ENCODE measurements at places on chromosomes 3 and 15.

DNA sequence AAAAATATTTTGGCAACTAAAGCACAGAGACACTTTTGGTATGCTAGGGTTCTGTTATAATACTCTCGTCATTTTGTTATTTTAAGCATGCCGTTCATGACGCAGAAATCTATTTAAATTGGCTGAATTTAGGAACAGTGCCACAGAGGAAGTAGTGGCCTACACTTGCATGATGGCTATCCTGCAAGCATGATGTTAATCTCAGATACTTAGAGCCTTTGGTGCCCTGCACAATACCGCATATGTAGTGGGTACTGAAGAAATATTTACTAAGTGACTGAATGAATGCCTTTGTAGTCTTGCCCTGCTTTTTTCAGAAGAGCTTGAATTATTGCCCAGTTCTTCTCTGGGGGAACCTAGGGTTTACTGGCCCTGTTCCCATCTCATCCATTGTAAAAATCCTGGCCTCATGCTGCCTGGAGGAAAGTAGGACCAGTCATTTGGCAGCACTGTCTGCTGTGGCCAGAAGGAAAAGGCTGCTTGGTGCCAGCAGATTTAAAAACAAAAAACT is 79.0 kb downstream of the SERPINI1 start:
- no peak for DNase-seq

GRCh38 chr3:170410428-170411029 is 8.1 kb upstream of the CLDN11 start:
- no peak for DNase-seq

- no peak for DNase-seq
Measured at GRCh38 chr15:49135342-49135857, 20.0 kb downstream of the COPS2 start.

GRCh38 chr3:23077126-23077525 is 126.0 kb upstream of the UBE2E2 start:
- no peak for DNase-seq

DNA sequence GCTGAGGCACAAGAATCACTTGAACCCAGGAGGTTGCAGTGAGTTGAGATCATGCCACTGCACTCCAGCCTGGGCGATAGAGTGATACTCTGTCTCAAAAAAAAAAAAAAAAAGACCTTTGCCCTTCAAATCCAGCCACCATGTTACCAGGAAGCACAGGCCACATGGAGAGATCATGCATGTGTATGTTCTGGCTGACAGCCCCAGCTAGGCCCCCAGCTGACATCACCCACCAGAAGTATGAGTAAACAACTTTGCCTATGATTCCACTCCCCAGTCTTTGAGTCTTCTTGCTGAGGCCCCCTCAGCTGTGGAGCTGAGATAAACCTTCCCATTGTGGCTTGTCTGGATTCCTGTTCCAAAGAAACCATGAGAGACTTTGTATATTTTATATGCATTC is 3.3 kb upstream of the ARIH2 start:
- no peak for DNase-seq

GRCh38 chr3:169980055-169980454 is 13.4 kb downstream of the SEC62 start:
- DNase-seq: peak; percentile 27

GRCh38 chr3:150308037-150308319 is 100.1 kb upstream of the TSC22D2 start:
- no peak for DNase-seq

DNA sequence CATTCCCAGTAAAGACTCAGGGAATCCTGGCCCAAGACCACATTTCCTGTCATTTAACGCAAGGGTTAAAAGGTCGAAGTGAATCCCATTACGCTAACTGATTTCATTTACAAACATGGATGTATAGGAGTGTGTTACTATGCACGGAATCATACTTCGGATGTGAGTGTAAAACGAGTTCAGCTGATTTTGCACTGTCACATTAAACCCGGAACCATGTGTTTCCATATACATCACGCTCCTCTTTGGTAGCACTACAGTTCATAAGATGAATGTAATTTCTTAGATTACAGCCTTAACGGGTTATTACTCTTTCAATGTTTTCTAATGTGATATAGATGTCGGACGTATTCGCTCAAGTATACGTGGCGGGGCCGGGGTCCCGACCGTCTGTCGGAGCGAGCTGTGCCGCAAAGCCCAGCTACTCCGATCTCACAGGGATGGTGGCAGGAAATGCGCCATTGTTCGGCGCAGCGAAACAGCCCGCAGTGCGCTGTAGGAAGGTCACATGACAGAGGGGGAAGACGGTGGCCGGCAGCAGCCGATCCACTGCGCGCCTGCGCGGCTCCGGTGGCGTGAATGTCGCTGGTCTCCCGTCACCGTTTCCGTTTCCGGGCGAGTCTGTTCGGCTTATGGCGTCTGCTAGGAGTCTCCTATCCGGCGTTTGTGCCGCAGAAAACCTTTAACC is 97.3 kb downstream of the NPAP1 start:
- peak; percentile 52 for DNase-seq

DNA sequence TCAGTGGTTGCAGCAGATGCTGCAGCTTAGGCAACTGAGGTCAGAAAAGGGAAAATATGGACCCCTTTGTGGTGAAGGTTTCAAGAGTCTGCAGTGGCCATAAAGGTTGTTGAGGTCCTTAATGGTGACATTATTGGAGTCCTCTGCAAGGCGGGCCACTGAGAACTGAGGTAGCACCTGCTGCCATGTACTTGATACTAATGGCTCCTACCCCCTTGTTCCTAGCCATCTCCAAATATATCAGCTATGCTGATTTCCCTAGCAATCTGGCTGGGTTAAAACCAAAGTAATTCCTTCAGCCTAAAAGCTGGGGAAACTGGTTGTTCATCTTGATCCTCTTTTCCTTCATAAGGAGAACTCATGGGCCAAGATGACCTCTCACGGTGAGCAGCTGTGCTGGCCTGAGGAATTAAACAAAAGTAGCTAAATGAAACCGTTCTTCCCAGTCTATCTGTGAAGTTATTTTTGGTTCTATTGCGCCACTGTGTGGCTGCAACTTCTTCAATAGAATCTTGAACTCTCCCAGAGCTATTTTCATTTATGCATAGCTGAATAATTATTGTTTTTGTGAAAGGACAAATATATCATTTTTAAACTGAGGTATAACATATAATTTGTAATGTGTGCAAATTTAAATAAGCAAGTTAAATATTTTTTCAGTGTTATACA is 76.1 kb upstream of the PLSCR4 start:
- peak; percentile 57 for DNase-seq

DNA sequence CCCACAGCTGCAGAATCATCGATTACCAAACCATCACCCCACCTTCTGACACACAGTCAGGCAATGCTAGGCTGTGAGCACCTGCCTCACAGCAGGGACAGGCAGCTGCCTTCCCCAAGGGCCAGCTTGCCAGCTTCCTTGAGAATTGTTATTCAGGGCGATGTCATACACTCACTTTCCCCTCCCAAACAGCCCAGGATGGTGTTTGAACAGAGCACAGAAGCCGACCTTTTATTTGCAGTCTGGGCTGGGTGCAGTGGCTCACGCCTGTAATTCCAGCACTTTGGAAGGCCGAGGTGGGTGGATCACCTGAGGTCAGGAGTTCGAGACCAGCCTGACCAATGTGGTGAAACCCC is 84.5 kb upstream of the HERC1 start:
- no peak for DNase-seq

GRCh38 chr3:45140141-45140769 is 5.9 kb downstream of the CDCP1 start:
- no peak for DNase-seq

DNA sequence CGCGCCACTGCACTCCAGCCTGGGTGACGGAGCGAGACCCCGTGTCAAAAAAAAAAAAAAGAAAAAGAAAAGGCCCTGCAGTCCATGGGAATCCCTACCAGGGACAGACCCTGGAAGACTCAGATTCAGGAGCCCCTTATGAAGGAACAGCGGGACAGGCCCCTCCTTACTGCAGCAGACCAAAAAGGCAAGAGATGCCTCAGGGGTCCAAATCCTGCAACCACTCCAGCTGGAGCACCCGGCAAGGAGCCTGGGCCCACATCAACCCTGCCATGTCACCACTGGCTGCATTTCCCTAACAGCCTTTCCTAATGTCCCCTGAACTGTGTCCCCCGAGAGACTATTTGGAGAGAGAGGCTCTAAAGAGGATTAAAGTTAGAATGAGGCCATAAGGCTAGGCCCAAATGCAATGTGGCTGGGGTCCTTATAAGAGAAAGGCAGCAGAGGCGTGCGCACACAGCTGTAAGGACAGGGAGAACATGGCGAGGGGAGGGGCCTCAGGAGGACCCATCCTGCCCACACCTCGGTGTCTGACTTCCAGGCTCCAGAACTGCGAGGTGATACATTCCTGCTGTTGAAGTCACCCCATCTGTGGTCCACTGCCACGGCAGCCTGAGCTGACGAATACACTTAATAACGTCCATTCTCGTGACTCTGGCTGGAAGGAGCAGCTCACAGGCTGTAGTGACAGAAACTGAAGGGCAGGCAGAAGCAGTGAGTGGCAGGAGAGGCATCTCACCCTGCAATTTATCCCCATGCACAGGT is 78.1 kb downstream of the ATP10A start:
- peak; percentile 68 for DNase-seq

- DNase-seq: no peak
Measured at GRCh38 chr3:130779031-130779430, 32.4 kb upstream of the PIK3R4 start.

DNA sequence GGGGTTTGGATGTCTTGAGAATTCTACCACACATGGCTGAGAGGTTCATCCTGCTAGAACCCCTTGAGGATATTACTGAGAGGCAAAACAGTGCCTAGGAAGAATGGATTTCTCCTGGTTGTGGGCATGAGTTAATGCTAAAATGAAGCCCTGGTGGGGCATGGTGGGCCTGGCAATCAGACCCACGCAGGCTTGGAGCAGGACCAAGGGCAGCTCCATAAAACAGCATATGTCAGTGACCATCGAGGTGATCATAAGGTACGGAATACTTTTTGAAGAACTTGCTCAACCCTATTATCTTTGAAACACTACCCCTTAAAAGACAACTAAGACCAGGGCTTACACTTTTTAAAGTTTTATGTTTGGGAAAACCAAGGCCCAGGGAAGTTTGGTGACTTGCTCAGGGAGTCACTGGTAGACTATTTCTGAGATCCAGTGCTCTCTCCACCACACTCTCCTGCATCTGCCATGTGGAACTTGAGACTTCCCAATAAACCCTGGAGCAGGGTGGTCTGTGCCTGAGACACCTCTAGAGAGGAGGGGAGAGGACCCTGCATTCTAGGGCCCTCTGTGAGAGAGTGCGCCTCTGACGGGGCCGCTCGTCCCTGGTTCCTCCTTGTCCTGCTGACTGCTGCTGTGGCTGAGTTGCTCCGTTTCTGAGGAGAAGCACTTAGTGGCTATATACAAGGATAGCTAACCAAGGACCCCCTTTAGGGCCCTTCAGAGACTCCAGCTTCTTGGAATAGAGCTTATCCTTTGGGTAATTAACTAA is 28.0 kb upstream of the TIMP4 start:
- DNase-seq: no peak

DNA sequence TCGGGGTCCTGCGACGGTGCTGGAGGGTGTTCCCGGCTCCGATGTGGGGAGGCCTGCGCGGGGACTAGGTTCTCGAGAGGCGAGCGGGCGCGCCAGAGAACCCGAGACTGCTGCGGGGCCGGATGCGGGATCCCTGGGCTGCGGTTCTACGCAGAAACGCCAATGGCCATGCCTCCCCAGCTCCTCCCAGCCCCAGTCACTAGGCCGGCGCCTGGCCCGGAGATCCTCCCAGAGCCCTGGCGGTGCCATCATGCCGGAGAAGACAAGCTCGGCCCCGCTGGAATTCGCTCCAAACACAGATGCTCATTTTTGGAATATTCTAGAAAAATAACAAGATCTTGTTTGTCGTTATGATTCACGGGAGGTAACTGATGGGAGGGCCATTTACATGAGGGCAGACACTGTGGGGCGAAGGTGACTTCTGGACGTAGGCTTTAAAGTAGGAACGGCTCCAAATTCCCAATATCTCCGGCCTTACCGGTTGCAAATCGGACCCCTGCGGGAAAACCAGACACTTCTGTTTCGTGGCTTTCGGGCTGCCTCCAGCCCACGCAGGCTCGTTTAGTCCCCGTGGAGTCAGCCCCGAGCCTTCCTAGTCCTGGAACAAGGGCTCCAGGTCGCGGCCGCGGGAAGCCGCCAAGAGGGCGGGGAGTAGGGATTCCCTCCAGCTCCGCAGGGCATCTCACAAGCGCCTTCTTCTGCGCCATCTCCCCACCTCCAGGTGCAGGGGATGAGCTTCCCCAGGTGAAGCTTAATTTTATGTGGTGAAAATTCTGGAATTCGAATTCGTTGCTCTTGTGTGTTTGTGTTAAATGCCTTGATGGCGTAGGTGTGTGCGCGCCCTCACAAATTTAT is 74.8 kb upstream of the POLG start:
- no peak for DNase-seq

DNA sequence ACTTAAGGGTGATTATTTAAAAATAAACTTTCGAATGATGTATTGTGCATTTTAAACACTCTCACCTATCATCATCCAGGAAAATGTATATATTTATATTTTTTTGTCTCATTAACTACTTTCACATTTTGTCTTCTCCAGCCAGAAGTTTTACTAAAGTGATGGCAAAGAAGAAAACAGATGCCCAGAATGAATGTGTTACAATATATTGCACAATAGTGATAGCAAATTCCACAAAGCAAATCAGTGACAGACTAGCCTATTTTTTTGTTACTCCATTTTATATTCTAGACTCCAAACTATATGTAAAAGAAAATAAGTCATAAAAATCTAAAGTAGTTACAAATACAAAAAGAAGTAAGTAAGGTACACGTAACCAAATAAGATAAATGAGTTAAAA is 414.7 kb downstream of the EPHA3 start:
- no peak for DNase-seq

DNA sequence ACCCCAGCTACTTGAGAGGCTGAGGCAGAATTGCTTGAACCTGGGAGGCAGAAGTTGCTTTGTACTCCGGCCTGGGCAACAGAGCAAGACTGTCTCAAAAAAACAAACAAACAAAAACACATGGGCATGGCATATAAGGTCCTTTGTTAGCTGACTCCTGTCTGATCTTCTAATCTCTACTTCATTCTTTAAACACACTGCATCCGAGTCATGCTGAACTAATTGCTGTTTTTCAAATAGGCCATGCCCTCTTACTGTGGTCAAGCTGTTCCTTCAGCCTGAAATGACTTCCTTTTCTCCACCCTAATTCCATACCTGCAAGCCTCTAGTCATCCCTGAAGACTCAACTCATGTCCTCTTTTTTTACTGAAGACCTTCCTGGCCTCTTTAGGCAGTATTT is 22.3 kb upstream of the SLMAP start:
- no peak for DNase-seq

DNA sequence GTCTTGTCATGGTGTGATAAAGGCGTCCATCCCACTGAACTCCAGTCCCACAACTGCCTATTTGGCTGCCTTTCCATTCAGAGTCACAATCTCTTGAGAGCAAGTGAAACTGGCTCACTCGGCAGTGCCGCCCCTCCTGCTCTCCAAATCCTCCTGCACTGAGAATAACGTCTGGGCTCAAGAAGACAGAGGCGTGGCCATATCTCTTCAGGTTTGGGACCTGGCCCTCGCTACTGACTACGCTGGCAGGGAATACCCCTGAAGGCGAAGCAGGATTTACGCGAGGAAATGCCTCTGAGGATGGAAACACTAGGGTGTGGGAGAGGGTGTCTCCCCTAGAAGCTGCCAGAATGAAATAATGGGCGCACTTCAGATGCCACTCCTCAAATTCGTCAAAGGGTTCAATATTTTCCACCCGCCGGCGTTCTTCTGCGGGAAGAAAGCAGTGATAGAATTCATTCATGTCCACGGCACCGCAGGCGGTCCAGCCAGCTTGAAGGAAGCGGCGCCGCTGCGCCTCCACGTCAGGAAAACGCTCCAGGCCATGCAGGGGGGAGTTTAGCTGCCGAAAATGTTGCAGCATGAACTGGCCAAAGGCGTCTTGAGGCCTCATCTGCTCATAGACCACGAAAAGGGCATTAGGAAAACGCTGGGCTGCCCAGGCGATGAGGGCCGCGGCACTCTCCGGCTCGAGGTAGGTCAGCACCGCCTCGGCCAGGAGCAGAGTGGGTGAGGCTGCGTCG is 985 bp downstream of the LCMT2 start:
- no peak for DNase-seq
